ENCODE measurements at places on chromosomes 11 and 22. TPM values are rescaled to one million over a fixed set of nuclear protein-coding genes. Genes with fewer than 3 reads are reported as not detected.
A peak's percentile ranks its signal among the peaks of the same experiment; 100 is the strongest.

GRCh38 chr11:19283991-19284390 is 43.2 kb upstream of the E2F8 start:
- DNase-seq, result no peak

DNA sequence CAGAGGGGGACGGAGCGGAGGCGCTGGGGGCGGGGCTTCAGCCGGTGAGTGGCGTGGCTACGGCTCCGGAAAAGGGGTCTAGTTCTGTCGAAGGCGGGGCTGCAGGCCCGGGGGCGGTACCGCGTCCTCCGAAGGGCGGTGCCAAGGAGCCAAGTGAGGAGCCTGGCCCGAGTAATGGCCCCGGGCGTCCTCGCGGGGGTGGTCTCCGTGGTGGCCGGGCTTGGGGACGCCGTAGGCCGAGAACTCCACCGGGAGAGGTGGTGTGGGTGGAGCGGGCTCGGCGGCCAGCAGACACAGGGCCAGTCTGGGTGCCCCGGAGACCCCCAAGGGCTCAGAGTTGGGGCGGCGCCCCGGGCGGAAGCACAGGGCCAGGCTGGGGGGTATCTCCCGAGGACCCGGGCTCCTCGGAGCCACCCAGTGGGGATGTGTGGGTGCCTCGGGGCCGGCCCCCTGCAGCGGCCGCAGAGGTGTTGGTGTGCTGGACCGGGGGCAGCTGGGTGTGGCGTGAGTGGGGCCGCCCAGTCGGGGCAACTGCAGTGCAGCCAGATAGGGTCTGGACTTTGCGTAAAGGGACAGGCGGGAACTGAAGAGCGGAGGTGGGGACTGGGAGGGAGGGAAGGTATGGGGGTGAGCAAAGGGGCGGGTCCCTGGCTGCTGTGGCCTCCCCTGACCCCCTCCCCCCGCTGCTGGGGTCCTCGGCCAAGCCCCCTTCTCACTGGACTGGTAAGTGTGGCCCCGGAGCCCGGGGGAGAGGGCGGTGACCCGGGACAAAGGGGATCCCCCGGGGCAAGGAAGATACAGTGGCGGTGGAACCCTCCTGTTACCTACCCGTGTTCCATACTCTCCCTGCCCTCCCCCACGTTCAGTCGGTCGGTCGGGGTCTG is 838 bp downstream of the FKBP2 start:
- DNase-seq, result peak; percentile 42

- DNase-seq, result no peak
Measured at GRCh38 chr11:61486779-61487178, 21.8 kb upstream of the LRRC10B start.

DNA sequence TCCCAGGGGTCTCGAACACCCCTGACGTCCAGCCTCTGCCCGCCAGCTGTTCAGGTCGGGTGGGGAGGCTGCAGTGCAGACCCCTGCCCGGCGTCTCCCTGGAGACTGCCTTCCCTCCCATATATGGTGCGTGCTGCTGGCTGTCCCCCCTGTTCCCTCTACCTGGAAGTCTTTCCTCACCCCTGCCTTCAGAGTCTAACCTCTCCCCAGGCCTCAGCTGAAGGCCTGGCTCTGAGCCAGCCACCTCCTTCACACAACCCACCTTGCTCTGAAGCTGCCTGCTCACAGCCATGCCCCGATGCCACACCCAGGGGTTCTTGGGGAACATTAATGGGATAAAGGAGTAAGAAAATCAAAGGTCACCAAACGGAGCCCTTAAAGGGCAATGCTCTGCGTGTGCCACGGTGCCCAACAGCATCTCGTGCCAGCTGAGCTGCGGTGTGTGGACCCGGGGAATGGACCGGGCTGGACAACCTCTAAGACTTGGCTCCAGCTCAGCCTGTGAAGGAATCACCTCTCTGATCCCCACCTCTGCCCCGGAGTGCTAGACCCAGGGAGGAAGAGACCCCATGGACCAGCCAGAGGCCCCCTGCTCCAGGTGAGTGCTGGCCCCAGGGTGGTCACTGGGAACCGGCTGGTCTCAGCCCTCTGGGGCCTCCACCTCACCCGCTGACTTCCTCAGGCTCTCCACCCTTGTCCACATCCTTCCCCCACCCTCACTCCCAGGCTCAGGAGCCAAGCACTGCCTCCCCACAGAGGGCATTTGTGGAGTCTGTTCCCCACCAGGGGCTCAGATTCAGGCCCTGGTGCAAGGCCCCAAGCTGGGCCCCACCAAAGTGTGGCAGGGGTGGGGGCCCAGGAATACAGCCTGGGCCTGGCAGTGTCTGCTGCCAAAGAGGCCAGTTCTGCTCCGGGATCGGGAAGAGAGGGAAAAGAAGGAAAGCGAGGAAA is at the start of gene NLRP6:
TSS of gene NLRP6 (plus strand) at position 407 of the 951 bp plus-strand sequence. CDS start at position 570, 163 bp downstream.
- no peak for DNase-seq

- peak; percentile 88 for DNase-seq
Measured at GRCh38 chr11:118918128-118918685, 7.5 kb downstream of the BCL9L start.

DNA sequence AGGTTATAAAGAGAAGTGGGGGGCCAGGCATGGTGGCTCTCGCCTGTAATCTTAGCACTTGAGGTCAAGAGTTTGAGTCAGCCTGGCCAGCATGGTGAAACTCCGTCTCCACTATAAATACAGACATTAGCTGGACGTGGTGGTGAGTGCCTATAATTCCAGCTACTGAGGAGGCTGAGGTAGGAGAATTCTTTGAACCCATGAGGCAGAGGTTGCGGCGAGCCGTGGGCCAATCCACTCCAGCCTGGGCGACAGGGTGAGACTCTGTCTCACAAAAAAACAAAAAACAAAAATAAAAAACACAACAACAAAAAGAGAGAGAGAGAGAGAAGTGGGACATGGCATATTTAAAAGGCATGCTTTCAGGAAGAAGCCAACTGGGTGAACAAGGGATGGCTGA is 80.1 kb upstream of the CARD18 start:
- no peak for DNase-seq

DNA sequence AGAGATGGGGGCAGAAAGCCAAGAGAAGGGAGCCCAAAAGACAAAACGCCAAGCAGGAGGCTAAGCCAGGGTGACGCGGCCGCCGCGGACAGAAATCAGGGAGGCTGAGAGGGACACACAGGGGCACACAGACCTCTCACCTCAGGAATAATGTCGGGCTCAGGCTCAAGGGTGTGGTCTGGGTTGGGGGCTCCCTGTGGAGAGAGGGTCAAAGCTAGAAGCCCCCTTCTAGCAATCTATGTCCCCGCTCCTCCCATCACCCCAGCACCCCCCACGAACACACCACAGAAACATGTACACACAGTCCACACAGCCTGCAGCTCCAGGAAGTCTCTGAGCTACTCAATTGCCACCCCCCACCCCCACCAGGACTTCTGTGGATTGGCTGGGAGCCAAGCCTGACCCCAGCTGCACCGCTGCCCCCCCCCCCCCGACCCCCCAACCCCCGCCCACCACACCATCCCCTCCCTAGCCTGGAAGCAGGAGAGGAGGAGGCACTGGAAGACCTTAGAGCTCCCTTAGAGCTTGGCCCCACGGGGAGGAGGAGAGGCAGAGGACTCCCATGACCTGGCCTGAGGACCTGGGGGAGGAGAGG is 6.9 kb downstream of the BCL9L start:
- DNase-seq, result no peak

DNA sequence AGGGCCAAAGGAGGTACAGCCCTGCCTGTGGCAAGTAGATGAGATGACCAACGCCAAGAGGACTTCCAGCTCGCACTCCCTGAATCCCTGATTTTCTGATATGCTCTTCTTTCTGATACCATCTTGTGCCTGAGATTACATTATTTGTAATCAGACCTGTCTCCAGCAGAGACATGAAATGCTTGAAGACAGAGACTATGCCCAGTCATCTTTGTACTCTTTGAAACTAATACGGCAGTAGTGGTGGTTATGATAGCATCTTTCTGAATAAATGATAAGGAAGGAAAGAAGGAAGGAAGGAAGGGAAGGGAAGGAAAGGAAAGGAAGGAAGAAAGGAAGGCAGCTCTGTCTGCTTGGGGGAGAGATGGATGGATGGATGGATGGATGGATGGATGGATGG is 27.8 kb downstream of the IL10RA start:
- DNase-seq, result no peak

- no peak for DNase-seq
Measured at GRCh38 chr11:35623621-35624168, 5.4 kb downstream of the FJX1 start.

- no peak for DNase-seq
Measured at GRCh38 chr22:39444247-39444800, 12.5 kb upstream of the MGAT3 start.

- DNase-seq, result no peak
Measured at GRCh38 chr11:4125141-4125540, 30.5 kb downstream of the RRM1 start.

DNA sequence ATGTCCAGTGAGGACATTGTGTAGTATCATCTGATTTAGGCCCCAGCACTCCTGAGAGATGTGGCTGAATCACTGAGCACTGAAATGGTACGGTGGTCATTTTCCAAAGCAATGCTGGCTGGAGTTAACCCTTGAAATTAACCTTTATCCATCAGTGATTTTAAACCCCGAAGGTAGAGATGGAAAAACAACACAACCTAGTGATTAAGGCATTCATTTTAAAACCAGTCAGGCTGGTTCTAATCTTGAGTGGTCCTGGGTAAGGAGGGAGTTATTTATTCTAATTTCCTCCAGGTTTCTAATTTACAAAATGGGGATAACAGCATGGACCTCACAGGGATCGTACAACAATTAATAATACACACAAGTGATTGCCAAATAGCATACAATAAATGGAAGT is 6.6 kb upstream of the CSNK2A3 start:
- DNase-seq, result no peak

- DNase-seq, result no peak
Measured at GRCh38 chr11:16767137-16767536, 28.7 kb downstream of the C11orf58 start.

GRCh38 chr11:111379602-111380136 is 594 bp upstream of the POU2AF1 start:
- no peak for DNase-seq

DNA sequence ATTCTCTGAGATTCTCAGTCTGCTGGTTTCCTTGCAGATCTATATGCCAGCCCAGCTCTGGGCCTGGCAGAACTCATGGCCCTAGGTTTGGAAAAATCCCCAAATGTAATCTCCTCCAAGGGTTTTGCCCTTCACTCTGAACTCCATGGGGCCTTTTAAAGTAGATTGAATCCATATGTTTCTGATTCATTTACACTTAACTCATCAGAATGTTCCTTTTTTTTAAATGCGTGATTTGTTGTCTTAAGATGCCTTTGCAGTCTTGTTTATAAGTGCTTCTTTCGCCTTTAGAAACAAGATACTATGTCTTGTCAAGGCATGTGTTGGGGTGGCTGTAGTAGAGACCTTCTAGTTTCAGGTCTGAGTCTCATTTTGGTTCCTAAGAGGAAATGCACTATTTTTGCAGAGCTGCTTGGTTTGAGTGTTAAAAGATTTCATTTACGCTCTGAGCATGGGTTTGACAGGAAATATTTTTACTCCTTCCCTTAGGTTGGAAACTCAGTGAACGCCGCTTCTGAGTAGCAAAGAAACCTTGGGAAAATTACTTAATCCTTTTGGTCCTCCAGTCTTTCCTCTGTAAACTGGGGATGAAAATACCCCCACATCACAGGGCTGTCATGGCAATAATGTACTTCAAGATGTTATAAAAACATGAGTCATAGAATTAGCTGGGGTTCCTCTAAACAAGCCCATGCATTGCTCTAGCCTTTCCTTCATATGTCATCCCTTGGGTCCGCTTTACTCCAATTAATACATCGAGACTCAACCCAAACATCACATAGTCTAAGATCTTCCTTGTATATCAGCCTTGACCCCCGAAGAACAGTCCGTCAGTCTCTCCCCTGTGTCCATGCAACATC is 83.5 kb downstream of the SNX19 start:
- DNase-seq, result no peak

GRCh38 chr11:91011503-91011902 is 788.7 kb upstream of the CHORDC1 start:
- no peak for DNase-seq

- no peak for DNase-seq
Measured at GRCh38 chr11:99766811-99767210, 746.1 kb downstream of the CNTN5 start.

GRCh38 chr11:63590024-63590788 is 24.0 kb downstream of the PLAAT3 start:
- peak; percentile 9 for DNase-seq

GRCh38 chr22:24153353-24153752 is 27.9 kb upstream of the SUSD2 start:
- no peak for DNase-seq

DNA sequence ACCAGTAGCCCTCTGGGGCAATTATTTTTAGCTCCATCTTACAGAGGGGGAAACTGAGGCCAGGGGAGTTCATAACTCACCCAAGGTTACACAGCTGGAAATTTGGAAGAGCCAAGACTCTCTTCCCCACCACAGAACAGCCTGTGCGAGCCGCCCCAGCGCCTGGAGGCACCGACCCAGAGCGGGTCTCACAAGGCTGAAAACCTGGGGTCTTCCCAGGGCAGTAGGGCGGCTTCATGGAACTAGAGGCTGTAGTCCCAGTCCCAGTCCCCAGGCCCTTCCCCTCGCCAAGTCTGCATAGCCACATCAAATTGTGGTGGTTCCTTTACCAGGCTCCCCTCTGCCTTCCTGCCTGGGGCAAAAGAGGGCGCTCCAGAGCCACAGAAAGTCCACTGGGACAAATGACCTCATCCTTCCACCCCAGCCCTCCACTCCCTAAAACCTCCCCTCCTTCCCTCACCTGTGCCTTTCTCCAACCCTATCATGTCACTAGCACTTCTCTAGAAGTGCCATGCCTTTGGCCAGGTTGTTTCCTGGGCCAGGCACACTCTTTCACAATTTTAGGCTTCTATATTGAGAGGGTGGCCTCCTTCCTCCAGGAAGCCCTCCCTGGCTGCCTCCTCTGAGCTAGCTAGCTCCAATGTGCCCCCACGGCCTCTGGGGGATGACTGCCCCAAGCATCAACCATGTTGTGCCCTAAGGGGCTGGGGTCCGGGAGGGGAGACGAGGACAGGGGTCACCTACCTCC is 15.2 kb upstream of the CDC42EP1 start:
- DNase-seq, result peak; percentile 82

- DNase-seq, result no peak
Measured at GRCh38 chr11:26344647-26345046, 12.7 kb downstream of the ANO3 start.

DNA sequence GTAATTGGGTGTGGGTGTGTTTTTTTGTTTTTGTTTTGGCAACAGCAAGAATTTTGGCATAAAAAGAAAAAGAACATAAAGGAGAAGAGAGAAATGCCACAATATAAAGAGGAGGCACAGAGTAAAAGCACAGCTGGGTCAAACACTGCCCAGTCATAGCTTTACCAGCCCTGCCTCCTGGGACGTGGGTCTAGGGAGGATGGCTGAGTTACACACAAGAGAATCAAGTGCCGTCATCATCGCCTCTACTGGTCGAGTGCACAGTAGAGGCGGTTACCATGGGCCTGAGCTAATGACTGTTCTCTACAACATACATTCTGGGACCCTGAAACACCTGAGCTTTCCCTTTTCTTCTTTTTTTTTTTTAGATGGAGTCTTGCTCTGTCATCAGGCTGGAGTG is 87.6 kb upstream of the BID start:
- DNase-seq, result no peak

The OR51B5 gene
- 0.37 TPM for total RNA-seq

The NAALAD2 gene
- 0.95 TPM for total RNA-seq

The INSC gene
- 1.2 TPM for total RNA-seq

The LUZP2 gene
- total RNA-seq, result 0.26 TPM

The GAL3ST1 gene
- 102 TPM for total RNA-seq

The P4HA3 gene
- total RNA-seq, result 1.0 TPM

The SPON1 gene
- total RNA-seq, result 195 TPM

The CTNND1 gene
- total RNA-seq, result 238 TPM

The LINC01488 gene
- not detected for total RNA-seq

The C11orf65 gene
- total RNA-seq, result 0.58 TPM

The NR1H3 gene
- 33.5 TPM for total RNA-seq

The CCDC116 gene
- total RNA-seq, result 0.37 TPM

The FAM180B gene
- 0.14 TPM for total RNA-seq

The APOBEC3G gene
- total RNA-seq, result 7.7 TPM

The OR51E2 gene
- 0.63 TPM for total RNA-seq

The TENM4 gene
- total RNA-seq, result 8.4 TPM

Measured in mucosa of gallbladder (tissue), 1 donor.